Choroid plexus epithelial cell (primary cell): ENCODE measurements at places on chromosomes 3 and 15.
A peak's percentile ranks its signal among the peaks of the same experiment; 100 is the strongest.

GRCh38 chr3:173502983-173503568 is 105.5 kb downstream of the NLGN1 start:
- DNase-seq, result peak; percentile 61

- no peak for DNase-seq
Measured at GRCh38 chr3:37395286-37395685, 220.9 kb upstream of the LRRFIP2 start.

DNA sequence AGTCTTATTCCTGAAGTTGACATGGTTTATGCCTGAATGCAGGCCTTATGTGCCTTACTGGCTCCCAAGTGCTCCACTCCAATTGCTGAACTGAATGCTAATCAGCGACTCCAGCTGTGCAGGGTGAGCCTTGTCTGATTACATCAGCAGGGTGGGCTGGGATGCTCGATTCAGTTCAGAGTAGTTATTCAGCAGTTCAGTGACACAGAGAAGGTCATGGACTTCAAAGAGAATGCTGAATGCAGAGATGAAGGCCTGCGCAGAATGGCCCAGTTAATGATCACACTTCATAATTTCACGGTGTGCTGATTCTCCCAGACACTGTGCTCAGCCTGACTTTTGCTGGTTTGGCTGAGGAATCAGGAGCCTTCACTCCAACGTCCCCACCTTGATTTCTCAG is 63.6 kb downstream of the CLDN1 start:
- peak; percentile 82 for DNase-seq

- no peak for DNase-seq
Measured at GRCh38 chr3:76949033-76949432, 90.9 kb upstream of the ROBO2 start.

GRCh38 chr3:52077925-52078324 is 21.6 kb upstream of the DUSP7 start:
- DNase-seq, result no peak

GRCh38 chr15:38069511-38070011 is 135.1 kb downstream of the TMCO5A start:
- peak; percentile 91 for DNase-seq

GRCh38 chr3:99128725-99129505 is 227.4 kb upstream of the DCBLD2 start:
- DNase-seq, result peak; percentile 97

- peak; percentile 84 for DNase-seq
Measured at GRCh38 chr15:34271493-34271892, 46.7 kb downstream of the EMC4 start.

DNA sequence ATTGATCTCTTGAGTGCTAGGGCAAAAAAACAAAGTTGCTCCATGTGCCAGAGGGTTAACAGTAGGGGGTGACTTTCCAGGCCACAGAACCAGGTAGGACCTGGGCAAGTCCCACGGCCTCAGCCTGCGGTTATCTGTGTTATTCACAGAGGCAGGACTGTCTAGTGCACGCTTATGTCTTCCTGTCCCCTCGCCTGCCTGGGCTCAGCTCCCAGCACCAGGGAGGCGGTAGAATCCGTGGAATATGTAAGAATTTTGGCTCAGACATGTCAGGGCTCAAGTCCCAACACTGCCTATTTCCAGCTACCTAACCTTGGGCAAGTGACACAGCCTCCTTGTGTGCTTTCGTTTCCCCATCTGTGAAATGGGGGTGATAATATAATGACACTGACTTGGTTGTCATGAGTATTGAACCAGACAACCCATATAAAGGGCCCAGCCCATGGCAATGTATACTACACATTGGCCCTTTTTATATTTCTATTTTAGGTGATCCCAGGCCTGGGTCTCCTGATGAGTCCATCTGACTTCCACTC is 44.3 kb upstream of the FLNB start:
- DNase-seq, result no peak

- DNase-seq, result no peak
Measured at GRCh38 chr3:57057351-57057750, 3.1 kb upstream of the SPATA12 start.
